ENCODE measurements at places on chromosomes 11 and 22.

DNA sequence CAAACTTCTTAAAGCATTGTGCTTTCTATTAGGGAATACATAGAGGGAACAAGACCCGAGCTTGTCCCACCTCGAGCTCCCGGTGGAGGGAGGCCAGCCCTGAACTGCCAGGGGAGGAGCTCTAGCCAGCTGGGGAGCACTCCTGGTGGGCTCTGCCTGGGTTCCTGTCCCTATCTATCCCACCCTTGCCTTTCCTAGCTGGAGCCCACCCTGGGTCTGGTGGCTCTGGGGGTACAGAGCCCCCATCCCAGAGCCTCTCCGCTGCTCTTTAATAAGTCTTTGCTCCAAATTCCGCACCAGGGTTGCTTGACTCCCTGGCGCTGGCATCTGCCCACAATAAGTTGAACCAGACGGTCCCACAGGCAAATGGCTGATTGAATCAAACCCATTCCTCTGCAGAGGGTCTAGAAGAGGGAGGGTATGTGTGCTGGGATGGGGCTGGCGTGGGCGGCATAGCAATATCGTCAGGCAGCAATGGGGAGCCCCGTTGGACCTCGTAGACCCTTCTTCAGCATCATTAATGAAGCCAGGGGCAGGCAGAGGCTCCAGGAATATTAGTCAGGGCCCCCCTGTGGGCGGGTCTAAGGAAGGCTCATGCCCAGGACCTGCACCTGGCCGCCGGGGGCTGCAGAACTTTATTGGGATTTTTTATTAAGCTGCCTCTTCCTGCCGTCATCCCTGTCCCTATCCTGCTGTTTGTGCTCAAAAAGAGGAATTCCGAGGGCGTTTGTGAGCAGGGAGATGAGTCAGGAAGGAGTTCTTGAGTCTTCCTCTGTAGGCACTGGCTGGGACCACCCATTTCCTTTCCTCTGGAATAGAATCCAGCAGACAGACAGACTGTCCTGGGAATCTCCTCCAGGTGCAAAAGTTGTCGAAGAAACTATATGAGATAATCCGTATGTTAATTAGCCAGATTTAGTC lies 38.5 kb upstream of the RIC3 start:
- DNase-seq: no peak

DNA sequence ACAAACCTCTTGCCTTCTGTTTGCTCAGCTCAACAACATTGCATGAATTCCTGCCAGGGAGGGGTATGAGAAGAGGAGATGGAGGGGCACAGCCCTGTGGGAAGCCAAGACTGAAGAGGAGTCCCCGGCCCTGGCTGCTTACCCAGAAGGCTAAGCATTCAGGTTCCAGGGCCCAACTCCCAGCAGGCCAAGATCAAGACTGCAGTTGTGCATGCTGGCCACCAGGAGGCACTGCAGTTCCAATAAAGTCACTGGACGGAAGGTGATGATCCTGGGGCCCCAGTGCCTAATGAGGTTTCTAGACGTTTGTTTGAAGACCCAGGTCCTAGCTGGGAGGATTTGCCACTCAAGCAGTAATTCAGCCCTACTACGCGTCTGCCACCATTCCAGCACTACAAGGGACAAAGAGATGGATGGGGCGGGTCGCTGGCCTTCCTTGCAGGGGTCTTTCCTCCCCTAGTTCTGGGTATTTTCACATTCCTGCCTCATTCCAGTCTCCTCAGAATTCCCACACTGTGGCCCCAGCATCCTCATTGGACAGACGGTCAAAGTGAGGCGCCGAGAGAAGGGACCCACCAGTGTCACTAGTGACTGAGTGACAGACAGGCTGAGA lies 23.6 kb downstream of the ALX4 start:
- DNase-seq: peak; percentile 58

GRCh38 chr22:32323513-32324164 lies 34.0 kb upstream of the RFPL3 start:
- no peak for DNase-seq

- DNase-seq: no peak
These were observed 1.8 kb downstream of the ARRB1 start for GRCh38 chr11:75349521-75350116.

DNA sequence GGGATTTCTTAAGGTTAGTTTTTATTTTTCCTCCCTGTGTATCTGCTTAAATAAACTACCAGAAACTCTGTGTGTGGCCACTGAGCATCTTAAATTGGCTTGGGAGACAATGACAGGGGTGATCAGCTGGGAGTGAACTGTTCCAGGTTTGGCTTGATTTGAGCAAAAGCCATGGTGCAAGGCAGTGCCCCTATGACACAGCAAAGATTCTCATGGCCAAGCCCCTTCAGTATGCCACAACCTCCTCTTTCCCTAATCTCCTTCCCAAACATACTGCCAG lies 370.5 kb downstream of the SOX6 start:
- no peak for DNase-seq

DNA sequence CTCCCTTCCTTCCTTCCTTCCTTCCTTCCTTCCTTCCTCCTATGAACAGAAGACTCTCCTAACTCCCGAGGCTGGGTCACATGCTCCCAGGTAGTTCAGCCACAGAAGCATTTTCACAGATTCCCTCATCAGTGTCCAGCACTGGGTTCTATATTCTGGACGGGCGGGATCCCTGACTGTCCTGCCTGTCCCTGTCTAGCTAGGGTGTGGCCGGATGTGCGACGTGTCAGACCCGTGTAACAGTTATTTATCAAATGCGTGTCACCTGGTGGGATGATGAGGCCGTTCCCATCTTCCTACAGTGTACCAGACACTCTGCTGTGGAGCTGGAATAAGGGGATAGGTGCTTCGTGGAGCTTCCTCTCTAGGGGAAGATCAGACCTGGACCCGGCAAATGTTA lies 901.0 kb downstream of the BRD1 start:
- no peak for DNase-seq

GRCh38 chr11:87438416-87438815 lies 400.7 kb downstream of the TMEM135 start:
- no peak for DNase-seq

- no peak for DNase-seq
These were observed 1407.6 kb upstream of the RAG2 start for GRCh38 chr11:38005597-38005996.

- no peak for DNase-seq
These were observed 8.2 kb downstream of the CDC42EP1 start for GRCh38 chr22:37568448-37569008.

DNA sequence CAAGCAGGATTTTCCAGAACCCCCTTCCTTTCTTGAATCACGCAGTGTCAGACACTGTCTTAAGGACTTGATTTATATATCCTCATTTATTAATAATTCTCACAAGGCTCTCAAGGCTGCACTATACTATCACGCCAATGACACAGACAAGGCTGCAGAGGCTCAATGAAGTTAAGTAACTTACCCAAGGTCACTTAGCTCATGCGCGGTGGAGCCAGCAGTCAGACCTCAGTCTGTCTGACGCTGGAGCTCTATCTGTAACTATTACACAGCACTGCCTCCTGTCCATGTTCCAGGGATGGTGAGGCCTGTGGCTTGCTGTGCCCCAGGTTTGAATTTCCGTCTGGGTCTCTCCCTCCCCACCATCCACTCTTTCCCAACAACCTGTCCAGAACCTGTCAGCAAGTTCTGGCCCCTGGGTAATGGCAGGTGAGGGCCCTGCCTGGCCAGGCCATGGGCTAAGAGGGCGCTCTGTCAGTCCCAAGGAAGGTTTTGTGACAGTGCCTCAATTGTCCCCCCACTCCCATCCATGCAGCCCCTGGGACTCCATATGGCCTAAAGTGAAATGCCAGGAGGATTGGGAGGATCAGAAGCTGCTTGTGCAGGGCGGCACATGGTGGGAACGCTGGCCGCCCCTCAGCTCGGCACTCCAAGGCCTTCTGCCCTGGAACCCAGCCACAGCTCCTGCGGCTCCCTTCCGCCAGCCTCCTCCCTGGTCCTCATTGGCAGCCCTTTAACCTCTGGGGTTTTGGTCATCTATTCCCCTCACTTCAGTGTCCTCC lies 8.6 kb downstream of the KCNC1 start:
- no peak for DNase-seq

DNA sequence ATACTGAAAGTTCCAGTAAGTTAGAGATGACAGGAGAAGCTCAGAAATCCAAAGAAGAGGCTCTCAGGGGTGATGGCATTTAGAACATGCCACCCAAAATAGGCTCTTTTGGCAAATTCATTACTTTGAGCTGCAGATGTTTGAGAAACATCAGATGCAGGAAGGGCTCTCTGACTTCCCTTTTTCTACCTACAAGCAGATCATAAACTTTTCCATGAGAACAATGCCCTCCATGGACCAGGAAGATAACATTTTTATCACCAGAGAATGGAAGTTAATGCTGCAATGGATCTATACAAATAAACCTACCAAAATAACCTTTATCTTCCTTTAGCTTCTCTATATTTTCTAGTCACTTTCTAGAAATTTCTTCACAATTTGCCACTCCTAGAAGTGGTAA lies 32.7 kb upstream of the FAR1 start:
- DNase-seq: no peak

GRCh38 chr22:30296833-30297232 lies 7.5 kb upstream of the CASTOR1 start:
- no peak for DNase-seq

- DNase-seq: no peak
These were observed 15.0 kb downstream of the SIAE start for GRCh38 chr11:124658501-124658900.

Data from activated CD4-positive, alpha-beta T cell treated with anti-CD3 and anti-CD28 coated beads for 24 hours (primary cell).